OCI-LY7 (cell line): ENCODE measurements at places on chromosomes 3 and 15.

- no peak for DNase-seq
Measured at GRCh38 chr15:60627298-60627943, 148.5 kb upstream of the ICE2 start.

DNA sequence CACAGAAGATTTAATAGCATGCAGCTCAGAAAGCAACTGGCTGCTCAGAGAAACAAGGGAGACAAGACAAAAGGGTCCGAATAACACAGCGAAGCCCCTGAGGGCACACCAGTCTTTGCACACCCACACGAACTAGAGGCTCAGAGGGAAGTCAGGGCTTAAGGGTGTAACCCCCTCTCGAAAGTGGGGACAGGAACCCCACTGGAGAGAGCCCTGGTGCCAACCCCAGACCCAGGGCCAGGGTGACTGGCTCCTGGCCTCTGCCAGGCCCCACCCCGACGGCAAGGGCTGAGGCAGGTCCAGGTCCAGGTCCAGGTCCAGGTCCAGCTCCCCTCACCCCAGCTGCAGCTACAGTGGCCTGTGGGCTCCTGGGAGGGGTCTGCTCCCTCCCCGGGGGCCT is 10.5 kb upstream of the PRR23E start:
- DNase-seq: no peak

GRCh38 chr15:64438653-64439447 is 21.5 kb upstream of the ZNF609 start:
- no peak for DNase-seq

DNA sequence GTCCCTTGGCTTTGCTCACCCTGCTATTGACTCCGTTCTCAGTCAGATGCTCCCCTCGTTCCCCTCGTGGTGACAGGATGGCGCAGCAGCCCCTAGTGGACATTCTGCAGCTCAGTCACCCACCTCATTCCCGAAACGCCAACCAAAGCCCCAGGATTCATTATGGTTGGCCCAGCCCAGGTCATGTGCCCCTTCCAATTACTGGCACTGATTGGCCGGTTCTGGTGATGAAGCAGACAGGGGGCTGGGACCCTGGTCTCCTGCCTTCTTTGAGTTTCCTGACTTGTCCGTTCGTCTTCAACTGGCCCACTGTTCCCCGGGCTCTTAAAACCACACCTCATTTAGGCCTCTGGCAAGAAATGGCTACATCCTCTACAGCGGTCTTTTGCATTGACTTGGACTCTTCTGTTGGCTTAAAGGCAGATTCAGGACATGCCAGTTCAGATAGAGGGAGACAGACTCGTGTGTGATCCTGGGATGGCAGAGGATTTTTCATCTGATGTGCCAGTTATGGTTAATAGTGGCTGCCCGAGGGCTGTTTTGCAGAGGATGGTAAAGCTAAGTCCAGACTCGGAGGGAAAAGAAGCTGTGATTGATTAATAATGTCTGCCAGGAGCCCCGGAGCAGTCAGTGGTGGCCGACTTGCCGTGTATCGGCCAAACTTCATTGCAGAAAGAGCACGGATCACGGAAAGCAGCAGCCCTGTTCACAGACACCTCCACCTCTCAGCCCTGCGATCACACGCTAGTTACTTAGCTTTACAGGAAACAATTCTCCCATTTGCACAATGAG is 37.8 kb downstream of the LSM3 start:
- peak; percentile 93 for DNase-seq

DNA sequence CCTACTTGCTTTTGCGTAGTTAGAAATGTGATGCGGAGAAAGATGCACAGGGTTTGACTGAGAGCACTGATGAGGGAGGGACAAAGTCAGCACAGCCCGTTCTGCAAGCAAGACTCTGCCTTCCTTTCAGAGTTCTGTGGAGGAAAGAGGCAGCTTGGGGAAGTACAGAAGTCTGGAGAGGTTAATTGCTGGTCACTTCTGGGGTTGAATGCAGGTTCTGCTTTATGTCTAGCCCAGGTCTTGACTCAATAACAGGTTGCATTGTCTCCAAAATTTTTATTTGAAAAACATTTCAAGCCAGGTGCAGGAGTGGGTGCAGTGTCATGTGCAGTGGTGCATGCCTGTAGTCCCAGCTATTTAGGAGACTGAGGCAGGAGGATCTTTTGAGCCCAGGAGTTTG is 461.7 kb downstream of the NR2F2 start:
- no peak for DNase-seq

- no peak for DNase-seq
Measured at GRCh38 chr15:39056357-39056756, 491.7 kb upstream of the RASGRP1 start.

GRCh38 chr3:127442506-127442905 is 148.0 kb downstream of the TPRA1 start:
- DNase-seq: no peak

DNA sequence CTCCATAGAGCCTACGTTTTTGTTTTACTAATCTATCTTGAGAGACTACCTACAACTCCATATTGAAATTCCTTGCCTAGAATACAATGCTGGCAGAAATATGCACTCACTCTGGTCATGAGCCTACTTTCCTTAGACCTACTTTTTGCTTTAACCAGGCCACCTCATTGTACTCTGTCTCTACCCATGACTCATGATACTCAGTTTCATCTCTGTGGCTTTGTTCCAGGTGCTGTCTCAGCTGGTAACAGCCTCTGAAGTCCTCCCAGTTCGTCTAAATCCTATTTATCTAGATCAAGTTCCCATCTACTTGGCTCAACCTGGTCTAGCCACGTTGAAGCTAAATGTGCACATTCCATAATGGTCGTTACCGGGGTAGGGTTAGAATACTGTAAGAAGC is 536.4 kb downstream of the RSL24D1 start:
- DNase-seq: no peak

GRCh38 chr3:105334138-105334882 is 32.4 kb upstream of the ALCAM start:
- DNase-seq: no peak
